ENCODE measurements at places on chromosomes 2 and 18. TPM values are rescaled to one million over a fixed set of nuclear protein-coding genes. Genes with fewer than 3 reads are reported as not detected.

ST8SIA5 gene
- 0.93 TPM for polyA plus RNA-seq

DNAJC27 gene
- 24.0 TPM for polyA plus RNA-seq

UGT1A3 gene
- polyA plus RNA-seq, result not detected

CERKL gene
- polyA plus RNA-seq, result not detected

ARMC9 gene
- polyA plus RNA-seq, result 13.9 TPM

SCN9A gene
- 10.4 TPM for polyA plus RNA-seq

SDC1 gene
- 14.9 TPM for polyA plus RNA-seq

MOGAT1 gene
- not detected for polyA plus RNA-seq

PDE1A gene
- polyA plus RNA-seq, result 1.6 TPM

ARHGAP25 gene
- polyA plus RNA-seq, result not detected

G6PC2 gene
- not detected for polyA plus RNA-seq

KCNG2 gene
- polyA plus RNA-seq, result not detected

CAPN13 gene
- polyA plus RNA-seq, result not detected

SLC14A1 gene
- not detected for polyA plus RNA-seq

NDUFS1 gene
- 124 TPM for polyA plus RNA-seq

SCRN3 gene
- 57.1 TPM for polyA plus RNA-seq

CYS1 gene
- not detected for polyA plus RNA-seq

RTP5 gene
- polyA plus RNA-seq, result 1.2 TPM

PNPT1 gene
- polyA plus RNA-seq, result 23.4 TPM

TCF23 gene
- not detected for polyA plus RNA-seq

SLC19A3 gene
- polyA plus RNA-seq, result 2.9 TPM

ANKRD29 gene
- polyA plus RNA-seq, result 4.9 TPM

Measured in neural cell (in vitro differentiated cells).